Upper lobe of left lung (tissue), 6 donors: ENCODE measurements at places on chromosomes 7 and 10. TPM values are rescaled to one million over a fixed set of nuclear protein-coding genes. Genes with fewer than 3 reads are reported as not detected.
A peak's percentile ranks its signal among the peaks of the same experiment; 100 is the strongest.

DNA sequence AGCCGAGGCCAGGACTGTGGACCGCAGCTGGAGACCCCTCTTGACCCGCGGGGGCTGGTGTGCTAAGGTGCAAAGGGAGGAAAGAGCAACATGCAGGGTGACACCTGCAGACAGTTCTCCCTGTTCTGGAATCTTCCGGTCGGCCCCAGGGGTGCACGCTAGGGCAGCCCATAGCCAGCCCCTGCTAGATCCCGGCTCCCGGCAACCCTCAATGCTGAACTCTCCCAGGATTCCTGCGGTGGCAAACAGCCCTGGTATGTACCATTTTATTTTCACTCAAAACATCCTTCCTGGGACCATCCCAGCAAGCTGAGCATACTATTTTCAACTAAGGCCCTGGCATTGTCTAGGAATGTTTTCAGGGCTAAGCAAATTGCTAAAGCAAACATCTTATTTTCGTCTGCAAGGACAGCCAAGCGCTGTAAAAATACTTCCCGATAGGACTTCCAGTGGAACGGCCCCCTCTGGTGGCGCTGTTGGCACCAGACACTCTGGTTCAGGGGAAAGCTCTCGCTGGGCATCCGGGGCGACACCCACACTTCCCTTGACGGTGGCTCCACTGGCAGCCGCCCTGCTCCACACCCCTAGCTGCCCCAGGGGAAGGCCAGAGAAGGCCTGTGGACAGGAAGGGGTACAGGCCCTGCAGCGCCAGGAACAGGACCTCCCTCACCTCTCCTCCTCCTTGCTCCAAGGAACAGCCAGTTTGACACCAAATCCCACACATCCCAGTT is 99.4 kb downstream of the CTBP2 start:
- no peaks in the 10 kb centered on the region for H3K36me3 ChIP-seq
- peak overlapping the region; percentile 20 for H3K4me3 ChIP-seq
- H3K27ac ChIP-seq, result peak overlapping the region; percentile 69
- peaks cover 95% of the 10 kb centered on the region for H3K4me1 ChIP-seq

DNA sequence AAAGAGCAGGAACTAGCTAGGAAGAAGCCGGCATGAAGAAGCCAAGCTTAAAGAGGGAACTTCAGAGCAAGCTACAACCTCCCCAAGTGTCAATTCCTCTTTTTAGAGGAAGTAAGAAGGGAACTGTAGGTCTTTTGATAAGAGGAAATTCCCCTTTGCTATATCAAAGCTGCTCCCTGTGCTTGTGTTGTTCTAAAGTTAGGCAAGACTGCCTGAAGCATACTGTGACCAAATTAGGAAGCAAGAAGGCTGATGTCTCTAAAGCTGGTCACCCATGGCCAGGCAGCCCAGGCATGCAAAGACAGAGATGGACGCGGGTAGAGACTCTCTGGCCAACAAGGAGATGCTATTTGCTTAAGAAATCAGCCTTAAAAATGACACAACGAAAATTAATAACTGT is 87.9 kb downstream of the RNF216 start:
- peak overlapping the region; percentile 64 for H3K27ac ChIP-seq
- H3K27me3 ChIP-seq, result no peaks in the 10 kb centered on the region

DNA sequence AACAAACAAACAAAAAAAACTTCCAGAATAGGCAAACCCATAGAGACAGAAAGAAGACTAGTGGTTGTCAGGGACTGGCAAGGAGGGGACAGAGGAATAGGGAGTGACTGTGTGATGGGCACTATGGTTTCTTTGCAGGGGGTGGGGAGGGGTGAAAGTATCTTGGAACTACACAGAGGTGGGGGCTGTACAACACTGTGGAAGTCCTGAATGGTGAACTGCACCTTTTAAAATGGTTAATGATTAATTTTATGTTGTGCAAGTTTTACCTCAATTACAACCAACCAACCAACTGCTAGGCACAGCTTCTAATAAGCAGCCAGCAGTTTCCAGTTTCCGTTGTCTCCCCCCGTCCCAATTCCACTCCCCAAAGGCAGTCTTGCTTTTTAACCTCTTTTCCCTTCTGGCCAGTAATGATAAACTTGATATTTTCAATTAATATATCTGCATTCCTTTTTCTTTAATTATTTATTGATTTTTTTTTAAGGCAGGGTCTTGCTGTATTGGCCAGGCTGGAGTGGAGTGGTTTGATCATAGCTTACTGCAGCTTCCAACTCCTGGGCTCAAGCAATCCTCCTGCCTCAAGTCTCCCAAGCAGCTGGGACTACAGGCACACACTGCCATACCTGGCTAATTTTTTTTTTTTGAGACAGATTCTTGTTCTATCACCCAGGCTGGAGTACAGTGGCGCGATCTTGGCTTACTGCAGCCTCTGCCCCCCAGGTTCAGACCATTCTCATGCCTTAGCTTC is 46.8 kb downstream of the HIP1 start:
- H3K4me1 ChIP-seq, result peaks cover 11% of the 10 kb centered on the region
- no peaks in the 10 kb centered on the region for H3K27me3 ChIP-seq
- H3K36me3 ChIP-seq, result no peaks in the 10 kb centered on the region
- no peak for DNase-seq

GRCh38 chr7:69373171-69374043 is 224.9 kb upstream of the AUTS2 start:
- no peaks in the 10 kb centered on the region for H3K36me3 ChIP-seq
- no peaks in the 10 kb centered on the region for H3K4me1 ChIP-seq
- H3K27ac ChIP-seq, result no peak overlapping the region
- H3K27me3 ChIP-seq, result no peaks in the 10 kb centered on the region
- no peak for DNase-seq

DNA sequence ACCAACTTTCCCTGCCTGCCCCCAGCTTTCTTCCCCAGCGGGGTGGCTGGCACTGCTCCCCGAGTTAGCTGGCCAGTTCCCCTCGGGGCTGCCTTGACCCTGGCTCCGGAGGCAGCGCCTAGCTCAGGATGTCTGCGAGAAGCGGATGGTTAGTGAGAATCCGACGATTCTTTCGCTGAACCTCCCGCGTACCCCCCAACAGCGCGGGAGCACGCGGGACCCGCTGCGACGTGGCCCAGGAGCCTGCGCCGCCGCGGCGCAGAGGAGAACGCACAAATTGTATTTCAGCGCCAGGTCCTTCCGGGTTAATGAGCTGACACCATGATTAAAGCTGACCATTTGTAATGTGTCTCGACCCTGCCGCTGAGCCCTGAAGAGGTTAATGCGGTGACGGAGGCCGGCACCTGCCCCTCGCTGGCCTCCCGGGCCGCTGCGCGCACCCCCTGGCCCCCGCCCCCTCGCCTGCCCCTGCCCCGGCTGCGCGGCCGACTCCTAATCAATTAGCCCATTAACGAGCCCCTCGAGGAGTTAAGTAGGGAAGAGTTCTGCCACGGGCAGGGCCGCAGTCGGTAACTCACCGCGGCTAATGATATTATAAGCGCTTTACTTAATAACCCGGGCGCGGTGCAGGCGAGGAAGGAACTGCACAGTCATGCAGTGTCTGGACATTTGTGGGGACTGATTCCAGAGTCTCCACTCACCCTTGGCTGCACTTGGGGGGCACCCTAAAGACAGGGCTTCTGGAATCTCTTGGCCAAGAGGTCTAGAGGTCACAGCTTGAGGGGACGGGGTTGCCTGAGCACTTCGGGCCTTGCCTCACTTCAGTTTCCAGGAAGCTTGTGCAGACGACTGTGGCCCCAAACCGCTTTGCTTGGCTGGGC is 1.7 kb upstream of the HMX2 start:
- H3K4me1 ChIP-seq, result peaks cover 36% of the 10 kb centered on the region
- H3K4me3 ChIP-seq, result no peak overlapping the region
- no peak overlapping the region for H3K27ac ChIP-seq
- peaks cover 97% of the 10 kb centered on the region for H3K27me3 ChIP-seq
- peak; percentile 69 for DNase-seq

DNA sequence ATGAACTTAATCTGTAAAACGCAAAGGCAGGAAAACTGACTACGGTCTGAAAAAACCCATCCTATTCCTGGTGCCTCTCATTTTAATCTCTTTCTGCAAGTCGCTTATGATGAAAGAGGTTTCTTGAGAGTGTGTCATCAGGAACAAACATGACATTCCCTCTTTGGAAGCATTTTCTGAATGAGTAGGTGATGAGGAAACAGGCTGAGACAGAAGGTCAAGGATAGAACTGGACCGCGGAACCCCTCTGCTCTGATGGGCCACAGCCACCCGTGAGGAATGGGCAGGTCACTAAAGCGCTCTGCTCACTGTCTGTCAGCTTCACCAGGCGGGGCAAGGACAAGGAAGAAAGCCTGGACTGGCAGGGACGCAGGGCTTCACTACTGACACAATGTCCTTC is 28.6 kb downstream of the BEND7 start:
- no peak overlapping the region for H3K27ac ChIP-seq
- no peaks in the 10 kb centered on the region for H3K36me3 ChIP-seq
- no peak overlapping the region for H3K4me3 ChIP-seq
- DNase-seq, result no peak

DNA sequence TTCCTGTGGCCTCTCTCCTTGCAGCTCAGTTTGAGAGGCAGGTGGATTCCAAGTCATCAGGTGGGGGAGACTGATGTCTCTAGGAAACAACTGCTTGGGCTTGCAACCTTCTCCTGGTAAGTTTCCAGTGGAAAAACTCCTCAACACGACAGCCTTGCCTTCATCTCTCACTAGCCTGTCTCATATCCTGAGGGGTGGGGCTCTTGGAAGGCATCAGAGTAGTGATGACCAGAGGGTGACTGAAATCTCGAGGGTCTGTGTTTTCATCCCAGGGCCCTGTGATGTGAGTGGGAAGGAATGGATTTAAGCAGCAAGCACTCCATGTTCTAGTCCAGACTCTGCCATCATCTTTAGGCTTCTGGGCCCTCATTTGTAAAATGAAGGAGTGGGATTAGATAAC is 107.0 kb downstream of the NRP1 start:
- peak overlapping the region; percentile 64 for H3K27ac ChIP-seq
- H3K4me3 ChIP-seq, result no peak overlapping the region
- peaks cover 5% of the 10 kb centered on the region for H3K4me1 ChIP-seq
- H3K27me3 ChIP-seq, result no peaks in the 10 kb centered on the region

- no peaks in the 10 kb centered on the region for H3K36me3 ChIP-seq
- no peak overlapping the region for H3K4me3 ChIP-seq
- no peaks in the 10 kb centered on the region for H3K4me1 ChIP-seq
- no peaks in the 10 kb centered on the region for H3K27me3 ChIP-seq
- H3K27ac ChIP-seq, result no peak overlapping the region
Measured at GRCh38 chr7:3272691-3273141, 28.3 kb upstream of the SDK1 start.

GRCh38 chr10:101834341-101834740 is 9.3 kb downstream of the KCNIP2 start:
- H3K4me1 ChIP-seq, result peaks cover 32% of the 10 kb centered on the region
- no peak overlapping the region for H3K4me3 ChIP-seq
- no peaks in the 10 kb centered on the region for H3K27me3 ChIP-seq
- no peak overlapping the region for H3K27ac ChIP-seq

- H3K4me1 ChIP-seq, result no peaks in the 10 kb centered on the region
- no peak overlapping the region for H3K4me3 ChIP-seq
- H3K27me3 ChIP-seq, result no peaks in the 10 kb centered on the region
- H3K27ac ChIP-seq, result no peak overlapping the region
- H3K36me3 ChIP-seq, result no peaks in the 10 kb centered on the region
- no peak for DNase-seq
Measured at GRCh38 chr10:80437227-80437626, 16.9 kb upstream of the TSPAN14 start.

GRCh38 chr7:105589356-105590077 is 8.2 kb upstream of the EFCAB10 start:
- no peaks in the 10 kb centered on the region for H3K27me3 ChIP-seq
- no peak overlapping the region for H3K27ac ChIP-seq
- no peak overlapping the region for H3K4me3 ChIP-seq
- no peak for DNase-seq
- H3K36me3 ChIP-seq, result no peaks in the 10 kb centered on the region
- H3K4me1 ChIP-seq, result no peaks in the 10 kb centered on the region

DNA sequence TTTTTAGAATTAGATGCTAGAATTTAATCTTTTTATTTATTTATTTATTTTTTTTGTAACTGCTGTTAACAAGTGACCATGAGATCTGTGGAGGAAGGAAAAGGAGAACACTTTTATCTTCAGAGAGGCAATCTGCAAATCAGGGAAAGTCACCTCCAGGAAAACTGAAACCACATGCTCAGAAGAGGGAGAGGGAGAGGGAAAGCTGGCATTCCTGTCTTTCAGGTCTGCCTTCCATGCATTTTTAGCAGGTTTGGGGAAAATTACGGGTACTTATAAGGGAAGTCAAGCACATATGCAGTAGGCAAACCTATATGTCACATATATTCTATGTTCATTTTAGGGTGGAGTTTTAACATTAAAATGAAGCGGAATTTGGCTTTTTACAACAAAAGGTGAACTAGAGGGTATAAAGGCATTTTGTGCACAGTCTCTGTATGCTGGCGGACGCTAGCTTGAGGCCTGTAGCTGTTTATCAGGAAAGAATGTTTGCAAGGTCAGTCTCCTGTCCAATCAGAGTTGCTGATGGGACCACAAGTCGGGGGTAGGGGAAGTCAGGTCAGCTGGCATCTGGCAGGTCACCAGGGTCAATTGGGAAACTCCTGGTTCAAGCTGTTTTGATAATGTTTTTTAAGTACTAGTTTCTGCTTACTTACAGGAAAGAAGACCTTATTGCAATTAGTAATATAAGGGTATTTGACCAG is 333.5 kb downstream of the GPR158 start:
- no peaks in the 10 kb centered on the region for H3K27me3 ChIP-seq
- DNase-seq, result no peak
- H3K27ac ChIP-seq, result no peak overlapping the region
- no peaks in the 10 kb centered on the region for H3K36me3 ChIP-seq

DNA sequence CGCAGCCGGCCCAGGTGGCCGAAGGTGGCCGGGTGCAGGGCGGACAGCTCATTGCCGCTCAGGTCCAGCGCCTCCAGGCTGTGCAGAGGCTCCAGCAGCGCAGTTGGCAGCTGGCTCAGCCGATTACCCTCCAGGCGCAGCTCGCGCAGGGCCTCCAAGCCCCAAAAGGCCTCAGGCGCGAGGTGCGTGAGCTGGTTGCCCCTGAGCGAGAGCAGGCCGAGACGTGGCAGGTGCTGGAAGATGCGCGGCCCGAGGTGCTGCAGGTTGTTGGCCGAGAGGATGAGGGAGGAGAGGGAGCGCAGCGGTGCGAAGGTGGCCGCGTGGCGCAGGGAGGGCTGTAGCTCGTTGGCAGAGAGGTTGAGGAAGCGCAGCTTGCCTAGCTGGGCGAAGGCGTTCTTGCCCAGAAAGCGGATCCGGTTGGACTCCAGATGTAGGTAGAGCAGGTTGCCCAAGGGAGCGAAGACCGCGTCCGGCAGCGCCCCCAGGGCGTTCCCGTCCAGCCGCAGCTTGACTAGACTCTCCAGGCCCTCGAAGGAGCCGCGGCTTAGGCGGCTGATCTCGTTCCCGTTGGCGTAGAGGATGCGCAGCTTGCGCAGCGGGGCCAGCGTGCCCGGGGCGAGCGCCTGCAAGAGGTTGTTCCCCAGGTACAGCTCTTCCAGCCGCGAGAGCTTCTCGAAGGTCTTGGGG is 923 bp downstream of the TRIL start:
- H3K36me3 ChIP-seq, result no peaks in the 10 kb centered on the region
- peak; percentile 87 for DNase-seq
- H3K27me3 ChIP-seq, result peaks cover 19% of the 10 kb centered on the region
- H3K4me1 ChIP-seq, result peaks cover 31% of the 10 kb centered on the region
- H3K27ac ChIP-seq, result peak overlapping the region; percentile 25

GRCh38 chr10:61994405-61995219 is 93.1 kb downstream of the ARID5B start:
- no peaks in the 10 kb centered on the region for H3K27me3 ChIP-seq
- no peak overlapping the region for H3K4me3 ChIP-seq

TEX47 gene
- not detected for total RNA-seq

CPA5 gene
- total RNA-seq, result not detected

ERVW-1 gene
- total RNA-seq, result not detected

FAM241B gene
- 6.5 TPM for total RNA-seq

GNAT3 gene
- not detected for total RNA-seq

TMEM176A gene
- total RNA-seq, result 67.9 TPM

ZNF467 gene
- total RNA-seq, result 19.1 TPM

DIP2C gene
- total RNA-seq, result 16.0 TPM

GPR26 gene
- total RNA-seq, result not detected
